CMK (cell line): ENCODE measurements at places on chromosomes 7 and 10.

- DNase-seq = no peak
Measured at GRCh38 chr7:101410743-101411507, 48.2 kb downstream of the COL26A1 start.

DNA sequence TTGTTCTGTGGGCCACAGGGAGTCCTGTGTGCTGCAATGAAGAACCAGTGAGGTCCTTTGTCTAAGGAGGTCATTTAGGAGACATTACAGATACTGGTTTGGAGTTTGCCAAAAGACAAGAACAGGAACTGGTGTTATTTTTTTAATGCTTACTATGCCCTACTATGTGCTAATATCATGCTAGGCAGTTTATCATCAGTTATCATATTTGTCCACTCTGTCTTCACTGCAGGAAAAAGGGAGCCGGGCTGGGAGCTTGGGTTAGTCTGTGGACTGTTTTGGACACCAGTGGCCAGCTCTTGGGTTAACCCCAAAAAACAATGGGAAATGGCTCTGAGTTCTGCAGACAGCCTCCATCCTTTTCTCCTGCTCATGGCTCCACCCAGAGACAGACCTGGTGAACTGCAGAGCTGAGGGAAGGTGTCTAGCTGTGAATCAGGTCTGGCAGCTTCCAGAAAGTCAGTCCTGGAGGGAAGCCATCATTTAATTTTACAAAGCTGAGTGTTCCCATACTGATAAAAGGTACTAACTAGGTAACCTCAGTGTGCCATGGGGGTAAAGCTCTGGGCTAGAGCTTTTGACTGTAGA is 101.2 kb upstream of the ZNF746 start:
- DNase-seq = no peak

- no peak for DNase-seq
Measured at GRCh38 chr7:16347066-16347826, 74.1 kb downstream of the CRPPA start.

DNA sequence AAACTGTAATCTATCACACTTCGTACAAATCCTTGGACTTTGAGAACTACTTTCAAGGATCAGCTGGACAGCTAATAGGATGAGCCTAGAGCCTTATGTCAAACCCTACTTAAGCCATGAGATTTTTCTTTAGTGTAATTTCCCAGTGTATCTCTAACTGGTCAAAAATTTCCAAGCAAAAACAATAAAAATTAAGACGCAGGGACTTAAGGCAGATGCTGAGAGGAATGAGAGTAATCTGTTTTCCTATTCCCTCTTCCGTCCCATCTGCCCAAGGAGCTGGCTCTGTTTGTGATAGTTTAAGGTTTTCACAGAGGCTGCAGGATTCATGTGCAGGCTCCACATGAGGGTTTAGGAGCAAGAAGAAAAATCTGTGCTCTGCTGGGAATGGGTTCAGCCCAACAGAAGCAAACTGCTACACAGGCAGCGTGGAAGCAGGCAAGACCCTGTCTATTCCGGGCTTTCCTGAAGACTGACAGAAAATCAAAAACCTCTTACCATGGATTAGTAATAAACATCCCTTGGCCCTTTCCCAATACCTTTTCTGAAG is 62.2 kb downstream of the ARMH3 start:
- no peak for DNase-seq

DNA sequence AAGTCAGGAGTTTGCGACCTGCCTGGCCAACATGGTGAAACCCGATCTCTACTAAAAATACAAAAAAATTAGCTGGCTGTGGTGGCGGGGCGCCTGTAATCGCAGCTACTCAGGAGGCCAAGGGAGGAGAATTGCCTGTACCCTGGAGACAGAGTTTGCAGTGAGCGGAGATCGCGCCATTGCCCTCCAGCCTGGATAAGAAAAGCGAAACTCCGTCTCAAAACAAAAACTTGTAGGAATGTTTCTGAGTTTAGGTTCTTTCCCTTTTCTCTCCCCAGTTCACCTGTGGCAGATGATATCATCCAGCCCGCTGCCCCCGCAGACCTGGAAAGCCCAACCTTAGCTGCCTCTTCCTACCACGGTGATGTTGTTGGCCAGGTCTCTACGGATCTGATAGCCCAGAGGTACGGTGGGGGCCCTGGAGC is 138.8 kb upstream of the BTBD16 start:
- no peak for DNase-seq
